ENCODE measurements at places on chromosomes 11 and 22.

DNA sequence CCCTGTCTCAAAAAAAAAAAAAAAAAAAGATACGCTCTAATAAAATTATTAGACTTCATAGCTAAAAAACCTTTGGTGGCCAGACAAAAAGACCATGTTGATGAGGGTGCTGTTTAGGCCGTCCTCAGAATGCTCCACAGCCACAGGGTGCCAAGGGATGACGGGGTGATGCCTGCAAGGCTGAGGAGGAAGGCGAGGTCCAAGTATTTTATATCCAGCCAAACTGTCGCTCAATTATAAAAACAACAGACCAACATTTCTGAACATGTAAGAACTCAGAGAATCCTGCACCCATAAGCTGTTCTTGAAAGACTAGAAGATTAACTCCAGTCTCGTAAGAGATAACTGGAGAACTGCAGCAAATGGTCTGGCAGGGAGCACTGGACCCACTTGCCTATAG, 29.2 kb downstream of the TBX1 start:
- no peak for DNase-seq

- no peak for DNase-seq
Observed at GRCh38 chr22:42721045-42721434, 370 bp upstream of the A4GALT start.

GRCh38 chr11:27857588-27857987, 157.3 kb upstream of the BDNF start:
- no peak for DNase-seq

GRCh38 chr11:9071692-9072091, 19.7 kb downstream of the SCUBE2 start:
- DNase-seq, result no peak

DNA sequence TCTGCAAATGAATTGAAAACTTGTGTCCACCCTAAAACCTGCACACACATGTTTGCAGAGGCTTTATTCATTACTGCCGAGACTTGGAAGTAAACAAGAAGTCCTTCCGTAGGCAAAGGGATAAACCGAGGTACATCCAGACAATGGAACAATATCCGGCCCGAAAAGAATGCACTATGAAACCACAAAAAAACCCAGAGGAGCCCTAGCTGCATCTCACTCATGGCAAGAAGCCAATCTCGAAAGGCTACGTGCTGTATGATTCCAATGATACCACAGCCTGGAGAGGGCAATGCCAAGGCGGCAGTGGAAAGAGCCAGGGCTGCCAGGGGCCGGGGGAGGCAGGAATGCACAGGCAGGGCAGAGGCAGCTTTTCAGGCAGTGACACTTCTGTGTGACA, 3.2 kb upstream of the MRPL23 start:
- DNase-seq, result no peak

- DNase-seq, result no peak
Observed at GRCh38 chr22:28768701-28769393, 3.6 kb upstream of the CCDC117 start.

- DNase-seq, result no peak
Observed at GRCh38 chr22:36369004-36369921, 18.5 kb downstream of the MYH9 start.

GRCh38 chr11:60592601-60593000, 77.4 kb downstream of the MS4A13 start:
- no peak for DNase-seq

GRCh38 chr11:34975482-34975881, 59.1 kb downstream of the PDHX start:
- no peak for DNase-seq
